Osteoblast (primary cell): ENCODE measurements at places on chromosomes 16 and 17. TPM values are rescaled to one million over a fixed set of nuclear protein-coding genes. Genes with fewer than 3 reads are reported as not detected.

GRCh38 chr17:82324566-82325285, 7.3 kb upstream of the CD7 start:
- peak; percentile 86 for DNase-seq

The SOX8 gene
- total RNA-seq: under 0.01 TPM in 1 of 2 replicates, not detected in the other

DNA sequence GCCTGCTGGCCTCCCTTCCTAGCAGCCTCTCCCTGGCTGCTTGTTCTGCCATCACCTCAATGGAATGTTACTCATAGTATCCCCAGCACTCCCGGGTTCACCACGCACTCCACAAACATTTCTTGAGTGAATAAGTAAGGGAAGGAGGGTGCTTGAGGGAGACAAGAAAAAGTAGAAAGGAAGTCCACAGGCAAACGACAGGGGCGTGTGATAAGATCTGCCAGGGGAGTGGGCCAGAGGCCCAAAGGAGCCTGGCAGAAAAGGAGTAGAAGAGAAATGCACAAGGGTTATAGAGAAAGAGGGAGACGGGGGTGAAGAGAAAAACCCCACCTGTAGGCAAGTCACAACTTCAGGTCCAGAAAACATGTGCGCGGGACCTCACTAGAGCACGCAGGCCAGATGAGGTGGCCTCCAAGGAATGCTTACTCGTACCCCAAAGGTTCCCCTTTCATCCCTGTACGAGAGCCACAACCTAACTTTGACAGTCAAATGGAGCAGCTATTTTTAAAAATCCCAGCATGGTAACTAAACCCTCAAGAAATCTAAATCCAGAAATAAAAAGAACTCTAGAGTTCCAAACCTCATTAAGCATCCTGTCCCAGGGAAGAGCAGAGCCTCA, 6.6 kb downstream of the ZDHHC7 start:
- peak; percentile 96 for DNase-seq

DNA sequence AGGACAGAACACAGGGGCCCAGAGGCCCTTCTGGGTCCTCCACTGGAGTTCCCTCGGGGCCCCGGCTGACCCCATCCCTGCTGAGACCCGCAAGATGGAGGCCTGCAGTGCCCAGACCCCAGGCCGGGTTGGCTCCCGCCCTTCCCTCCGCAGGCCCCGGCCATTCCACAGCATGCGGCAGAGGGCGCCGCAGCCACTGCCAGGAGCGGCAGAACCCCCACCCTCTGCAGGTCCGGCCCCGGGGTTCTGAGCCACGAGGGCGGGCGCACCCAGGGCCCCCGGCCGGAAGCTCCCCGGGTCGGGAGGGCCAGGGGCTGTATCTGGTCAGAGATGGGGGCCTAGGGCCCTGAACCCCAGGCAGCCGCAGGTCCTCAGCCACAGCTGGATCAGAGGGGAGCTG, 2.4 kb upstream of the PERCC1 start:
- peak; percentile 98 for DNase-seq

The TP53TG3B gene
- 0.36 TPM in 1 of 2 replicates, not detected in the other for total RNA-seq

DNA sequence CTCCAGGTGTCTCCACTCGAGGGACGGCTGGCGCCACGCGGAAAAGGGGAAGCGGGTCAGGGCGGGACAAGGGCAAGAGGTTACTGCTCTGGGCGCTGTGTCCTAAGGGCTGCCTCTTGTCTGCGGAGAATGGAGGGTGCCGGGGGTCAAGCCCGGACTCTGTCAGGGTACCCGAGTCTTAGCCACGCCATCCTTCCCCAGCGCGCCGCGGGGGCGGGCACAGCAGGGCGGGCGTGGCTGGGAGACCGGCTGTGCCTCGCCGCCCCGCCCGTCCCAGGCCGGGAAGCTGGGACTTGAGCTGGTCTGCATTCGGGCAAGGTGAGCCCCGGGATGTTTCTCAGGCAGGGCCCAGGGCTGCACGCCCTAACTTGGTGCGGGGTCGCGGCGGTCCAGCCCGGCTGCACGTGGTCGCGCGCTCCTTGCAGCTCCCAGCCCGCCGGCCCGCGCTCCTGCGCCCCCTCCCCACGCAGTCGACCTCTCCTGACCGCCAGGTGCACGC, 6.2 kb upstream of the ACTG1 start:
- DNase-seq: peak; percentile 97

The TBC1D28 gene
- total RNA-seq: not detected in 2 replicates

The MLLT6 gene
- total RNA-seq: 33.3 and 44.2 TPM in 2 replicates

GRCh38 chr17:33955461-33955860, 299.6 kb upstream of the CCL2 start:
- DNase-seq: no peak

The OTOA gene
- under 0.01 TPM in 2 replicates for total RNA-seq

- DNase-seq: peak; percentile 84
These were observed 45.9 kb downstream of the JPH3 start for GRCh38 chr16:87648236-87648635.

The ZNF286A gene
- 39.8 and 40.7 TPM in 2 replicates for total RNA-seq

The SLFN12 gene
- total RNA-seq: 19.9 and 25.6 TPM in 2 replicates

DNA sequence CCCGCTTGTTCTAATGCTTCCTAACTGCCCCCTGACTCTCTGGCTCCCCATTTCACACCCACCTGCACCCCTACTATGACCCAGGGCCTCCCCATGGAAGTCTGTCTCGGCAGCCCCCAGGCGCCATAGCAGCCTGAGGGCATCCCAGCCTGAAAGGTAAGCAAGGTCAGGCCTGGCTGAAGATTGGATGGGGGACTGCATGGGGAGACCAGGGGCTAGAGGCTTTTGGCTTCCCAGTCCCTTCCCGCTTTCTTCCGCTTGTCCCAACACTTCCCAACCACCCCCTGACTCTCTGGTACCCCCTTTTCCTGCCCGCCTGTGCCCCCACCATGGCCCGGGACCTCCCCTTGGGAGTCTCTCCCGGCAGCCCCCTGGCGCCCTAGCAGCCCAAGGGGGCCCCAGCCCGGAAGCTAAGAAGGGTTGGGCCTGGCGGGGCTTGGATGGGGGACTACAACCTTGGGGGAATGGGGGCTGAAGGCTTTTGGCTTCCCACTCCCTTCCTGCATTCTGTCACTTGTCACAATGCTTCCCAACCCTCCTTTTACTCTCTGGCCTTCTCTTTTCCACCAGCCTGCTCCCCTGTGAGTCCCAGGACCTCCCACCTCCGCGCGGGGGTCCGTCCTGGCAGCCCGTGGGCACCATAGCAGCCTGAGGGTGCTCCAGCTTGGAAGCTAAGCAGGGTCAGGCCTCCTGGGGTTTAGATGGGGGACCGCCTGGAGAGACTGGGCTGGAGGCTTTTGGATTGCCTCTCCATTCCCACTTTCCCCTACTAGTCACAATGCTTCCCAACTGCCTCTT, 2288.4 kb downstream of the TP53TG3F start:
- peak; percentile 19 for DNase-seq
